Activated CD4-positive, alpha-beta memory T cell treated with anti-CD3 and anti-CD28 coated beads, Interleukin-2, amount 10 ng/mL, durations not matched to agents 7 days and 5 days (primary cell): ENCODE measurements at places on chromosomes 1 and 21.

GRCh38 chr1:64984737-64985136 is 18.4 kb upstream of the JAK1 start:
- no peak for DNase-seq

DNA sequence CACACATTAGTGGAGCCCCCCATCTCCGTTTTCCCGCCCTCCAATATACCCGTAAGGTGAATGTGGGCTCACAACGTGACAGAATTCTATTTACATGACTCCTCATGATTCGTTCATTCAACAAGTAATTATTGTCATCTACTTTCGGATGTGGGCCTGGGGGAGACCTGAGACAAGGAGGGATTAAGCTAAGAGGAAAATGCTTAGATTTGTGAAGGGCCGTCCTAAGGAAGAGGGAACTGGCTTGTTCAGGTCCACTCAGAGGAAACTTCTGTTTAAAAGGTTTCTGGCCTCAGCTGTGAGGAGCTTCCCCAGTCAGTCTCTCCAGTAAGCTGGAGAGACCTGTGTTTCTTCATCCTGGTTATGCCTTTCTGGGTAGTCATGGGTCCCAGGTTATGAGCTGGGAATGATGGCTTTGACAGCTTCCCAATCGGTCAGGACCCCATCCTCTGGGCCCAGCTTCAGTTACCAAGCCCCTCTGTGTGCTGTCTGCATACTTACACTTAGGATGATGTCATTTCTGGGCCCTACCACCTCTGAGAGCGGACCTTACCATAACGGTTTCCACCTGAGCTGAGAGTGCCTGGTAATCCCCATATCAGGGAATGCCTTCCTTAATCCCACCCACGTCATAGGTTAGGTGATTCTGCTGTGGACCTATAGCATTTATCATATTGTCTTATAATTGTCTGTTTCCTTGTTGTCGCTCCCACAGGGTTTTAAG is 687 bp upstream of the ERI3 start:
- no peak for DNase-seq

GRCh38 chr1:150234566-150235293 is 1.2 kb downstream of the ANP32E start:
- DNase-seq: peak; percentile 93

- no peak for DNase-seq
Observed at GRCh38 chr1:168608796-168609715, 32.7 kb downstream of the XCL1 start.

DNA sequence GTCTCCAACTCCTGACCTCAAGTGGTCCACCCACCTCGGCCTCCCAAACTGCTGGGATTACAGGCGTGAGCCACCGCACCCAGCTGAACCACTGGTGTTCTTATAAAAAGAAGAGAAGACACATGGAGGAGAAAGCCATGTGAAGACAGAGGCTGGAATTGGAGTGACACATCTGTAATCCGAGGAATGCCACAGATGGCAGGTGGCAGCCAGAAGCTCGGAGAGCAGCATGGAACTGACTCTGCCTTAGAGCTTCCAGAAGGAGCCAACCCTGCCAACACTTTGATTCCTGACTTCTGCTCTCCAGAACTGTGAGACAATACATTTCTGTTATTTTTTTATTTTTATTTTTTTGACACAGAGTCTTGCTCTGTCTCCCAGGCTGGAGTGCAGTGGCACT is 59.0 kb upstream of the ATP2B4 start:
- DNase-seq: no peak

GRCh38 chr1:2554621-2555387 is 1.4 kb upstream of the TNFRSF14 start:
- peak; percentile 59 for DNase-seq

DNA sequence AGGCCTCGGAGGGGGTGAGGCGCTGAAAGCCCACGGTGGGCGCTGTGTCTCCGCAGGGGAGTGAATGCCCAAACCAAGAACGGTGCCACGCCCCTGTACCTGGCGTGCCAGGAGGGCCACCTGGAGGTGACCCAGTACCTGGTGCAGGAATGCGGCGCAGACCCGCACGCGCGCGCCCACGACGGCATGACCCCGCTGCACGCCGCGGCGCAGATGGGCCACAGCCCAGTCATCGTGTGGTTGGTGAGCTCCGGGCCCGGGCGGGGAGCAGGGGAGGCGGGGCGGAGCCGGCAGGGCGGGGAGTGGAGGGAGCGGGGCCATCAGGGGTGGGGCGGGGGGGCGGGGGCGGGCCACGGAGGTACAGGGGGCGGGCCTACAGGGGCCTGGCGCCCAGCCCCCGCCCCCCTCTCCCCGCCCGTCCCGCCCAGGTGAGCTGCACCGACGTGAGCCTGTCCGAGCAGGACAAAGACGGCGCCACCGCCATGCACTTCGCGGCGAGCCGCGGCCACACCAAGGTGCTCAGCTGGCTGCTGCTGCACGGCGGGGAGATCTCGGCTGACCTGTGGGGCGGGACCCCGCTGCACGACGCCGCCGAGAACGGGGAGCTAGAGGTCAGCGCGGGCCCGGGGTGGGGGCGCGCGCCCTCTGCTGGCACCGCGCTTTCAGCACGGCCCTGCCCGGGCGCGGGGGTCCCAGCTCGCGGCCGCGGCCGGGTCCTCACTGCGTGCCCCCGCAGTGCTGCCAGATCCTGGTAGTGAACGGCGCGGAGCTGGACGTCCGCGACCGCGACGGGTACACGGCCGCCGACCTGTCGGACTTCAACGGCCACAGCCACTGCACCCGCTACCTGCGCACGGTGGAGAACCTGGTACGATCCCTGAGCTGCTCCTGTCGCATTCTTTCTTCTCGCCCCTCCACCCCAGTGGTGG is 15.9 kb downstream of the ESPN start:
- peak; percentile 82 for DNase-seq

GRCh38 chr1:27713869-27714513 is 11.8 kb upstream of the FAM76A start:
- no peak for DNase-seq

DNA sequence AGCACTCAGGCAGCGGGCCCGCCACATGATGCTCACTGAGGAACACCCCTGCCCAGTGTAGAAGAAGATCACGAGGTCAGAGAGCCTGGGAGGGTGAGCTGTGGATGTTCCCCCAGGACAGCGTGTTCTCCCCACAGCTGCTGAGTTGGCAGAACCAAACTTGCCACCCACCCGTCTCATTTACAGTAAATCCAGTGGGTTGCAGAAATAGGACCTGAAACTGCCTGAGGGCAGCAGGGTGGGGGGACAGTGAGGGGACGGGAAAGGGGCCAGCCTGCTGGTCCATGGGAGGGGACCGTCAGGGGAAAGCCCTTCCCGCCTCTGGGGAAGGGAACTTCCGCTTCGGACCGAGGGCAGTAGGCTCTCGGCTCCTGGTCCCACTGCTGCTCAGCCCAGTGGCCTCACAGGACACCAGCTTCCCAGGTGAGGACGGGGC is at the start of gene C1QB:
Gene C1QB, plus strand, starts transcription at position 356 of the 436 bp plus-strand sequence. CDS start 6,227 bp downstream, outside the sequence.
- DNase-seq: no peak

DNA sequence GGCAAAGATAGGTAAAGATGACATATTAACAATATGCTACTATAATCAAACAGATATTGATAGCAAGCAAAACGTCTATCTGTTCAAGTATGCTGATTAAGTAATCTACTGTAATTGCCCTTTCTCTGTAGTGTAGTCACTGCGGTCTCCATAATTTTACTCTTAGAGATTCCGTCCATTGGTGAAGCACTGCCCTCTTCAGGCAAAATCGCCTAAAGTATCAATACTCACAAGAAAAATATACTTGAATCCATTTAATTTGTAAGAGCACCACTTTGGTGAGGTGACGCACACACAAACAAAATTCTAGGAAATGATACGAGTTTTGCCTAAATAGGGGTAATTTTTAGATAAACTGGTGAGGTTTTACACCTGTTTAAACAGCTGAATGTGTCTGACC is 434.6 kb upstream of the CHRM3 start:
- DNase-seq: no peak

DNA sequence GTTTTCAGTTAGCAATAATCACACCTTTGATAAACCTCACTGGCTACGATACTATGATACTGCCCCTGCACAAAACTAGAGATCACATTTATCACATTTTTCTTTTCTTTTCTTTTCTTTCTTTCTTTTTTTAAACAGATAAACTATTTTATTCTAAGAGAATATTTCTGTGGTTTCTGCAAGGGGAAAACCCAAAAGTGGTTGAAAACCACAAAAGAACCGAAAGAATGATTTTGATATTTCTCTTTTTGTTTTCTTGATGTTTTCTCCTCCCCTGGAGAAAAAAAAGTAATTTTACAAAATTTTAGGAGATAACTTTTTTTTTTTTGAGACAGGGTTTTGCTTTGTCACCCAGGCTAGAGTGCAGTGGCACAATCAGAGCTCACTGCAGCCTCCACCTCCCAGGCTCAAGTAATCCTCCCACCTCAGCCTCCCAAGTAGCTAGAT is 18.4 kb upstream of the FRRS1 start:
- DNase-seq: no peak

GRCh38 chr1:153685544-153686340 is 7.3 kb downstream of the NPR1 start:
- DNase-seq: no peak
